ENCODE measurements at places on chromosomes 7 and 10.

- no peak for DNase-seq
Observed at GRCh38 chr10:14326581-14326980, 4.1 kb downstream of the FRMD4A start.

DNA sequence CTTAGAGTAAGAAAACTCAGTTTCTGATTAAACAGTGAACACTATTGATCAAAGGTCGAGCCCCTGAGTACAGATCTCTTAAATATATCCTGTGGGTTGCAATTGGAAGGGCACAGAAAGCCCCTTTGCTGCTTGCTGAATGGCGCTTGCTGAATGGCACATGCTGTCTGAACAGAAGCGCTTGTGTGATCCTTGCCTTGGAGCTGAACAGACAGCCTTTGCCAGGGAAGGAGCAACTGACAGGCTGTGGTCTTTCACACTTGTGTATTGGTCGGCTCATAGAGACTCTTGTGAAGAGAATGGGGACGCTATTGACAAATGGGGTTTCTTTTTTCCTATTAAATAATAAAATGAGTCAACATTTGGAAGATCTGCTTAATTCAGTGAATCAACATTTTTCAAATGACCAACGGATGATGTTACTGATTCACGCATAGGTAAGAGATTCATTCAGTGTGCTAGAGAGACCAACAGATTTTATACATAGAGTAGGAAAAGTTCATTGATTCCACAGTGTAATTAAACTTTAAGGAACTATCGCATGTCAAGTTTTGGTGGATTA, 99.4 kb upstream of the TNS3 start:
- DNase-seq, result no peak

- DNase-seq, result no peak
Observed at GRCh38 chr10:60305380-60305892, 84.2 kb downstream of the ANK3 start.

DNA sequence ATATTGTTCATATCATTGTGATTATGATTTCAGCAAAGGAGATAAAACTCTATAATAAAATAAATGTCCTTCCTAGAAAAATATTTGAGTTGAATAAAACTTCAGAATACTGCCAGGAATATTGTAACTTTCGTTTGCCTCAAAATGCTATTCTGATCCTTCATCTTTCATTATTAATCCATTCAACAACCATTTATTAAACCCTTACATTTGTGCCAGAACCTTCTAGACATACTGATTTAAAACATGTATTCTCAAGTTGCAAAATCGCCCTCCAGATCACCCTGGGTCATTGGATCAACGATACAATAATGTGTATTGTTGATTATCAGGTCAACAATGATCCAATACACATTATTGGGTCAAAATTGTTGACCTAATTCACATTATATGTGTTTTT, 759.8 kb downstream of the CNTNAP2 start:
- no peak for DNase-seq

- no peak for DNase-seq
Observed at GRCh38 chr7:69182596-69183467, 415.4 kb upstream of the AUTS2 start.

- no peak for DNase-seq
Observed at GRCh38 chr10:105434970-105435369, 793.9 kb downstream of the SORCS3 start.

Data from ureter (tissue), 1 donor.